Activated CD4-positive, alpha-beta T cell treated with anti-CD3 and anti-CD28 coated beads for 36 hours (primary cell): ENCODE measurements at places on chromosomes 12 and 14. TPM values are rescaled to one million over a fixed set of nuclear protein-coding genes. Genes with fewer than 3 reads are reported as not detected.

DNA sequence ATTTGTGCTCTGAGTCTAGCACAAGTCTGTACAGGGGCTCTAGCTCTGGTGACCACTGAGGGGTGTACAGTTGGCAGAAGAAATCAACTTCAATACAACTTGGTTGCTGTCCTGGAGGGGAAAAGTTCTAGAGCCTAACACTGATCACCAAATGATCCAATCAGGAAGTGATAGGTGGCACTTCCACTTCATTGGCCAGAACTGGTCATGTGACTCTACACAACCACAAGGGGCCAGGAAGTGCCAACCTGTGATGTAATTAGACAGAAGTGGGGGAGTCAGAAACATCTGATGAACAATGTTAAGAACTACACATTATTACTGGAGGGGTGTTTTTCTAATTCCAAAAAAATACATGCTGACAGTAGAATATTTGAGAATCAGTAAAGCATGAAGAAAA is 401.6 kb downstream of the VRK1 start:
- H3K27me3 ChIP-seq = peaks cover 1% of the 10 kb centered on the region
- H3K4me1 ChIP-seq = no peaks in the 10 kb centered on the region
- H3K4me3 ChIP-seq = no peak overlapping the region
- peak; percentile 13 for DNase-seq

WNT5B gene
- total RNA-seq = not detected

DNA sequence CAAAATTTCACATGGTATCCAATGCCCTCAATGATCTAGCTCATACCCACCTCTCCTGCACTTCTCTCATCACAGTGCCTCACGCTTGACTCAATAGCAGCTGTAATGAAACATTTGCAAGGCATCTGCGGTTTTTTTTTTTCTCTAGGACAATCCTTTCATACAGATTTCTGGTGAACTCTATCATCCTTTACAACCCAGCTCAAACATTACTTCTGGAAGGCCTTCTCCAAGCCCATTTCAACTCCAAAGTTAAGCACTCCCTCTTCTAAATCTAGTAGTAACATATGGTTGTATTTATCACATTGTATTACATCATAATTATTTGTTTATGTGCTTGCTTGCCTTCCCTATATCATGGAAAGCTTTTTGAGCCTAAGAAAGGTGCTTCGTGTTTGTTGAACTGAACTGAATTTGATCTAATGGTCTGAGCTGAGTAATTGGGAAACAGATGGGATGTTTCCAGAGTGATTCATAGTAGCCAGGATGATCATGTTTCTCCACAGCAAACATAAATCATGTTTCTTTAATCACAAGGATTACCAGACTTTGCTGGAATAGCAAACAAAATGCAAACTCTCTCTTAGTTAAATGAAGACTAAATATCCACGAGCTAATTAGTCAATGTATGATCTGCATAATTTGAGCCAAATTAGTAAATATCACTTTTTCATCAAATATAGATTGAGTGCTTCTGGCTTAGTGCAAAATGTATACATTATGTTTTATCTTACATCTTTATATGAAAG is 14.3 kb downstream of the CFL2 start:
- no peak for DNase-seq
- no peaks in the 10 kb centered on the region for H3K27me3 ChIP-seq
- no peaks in the 10 kb centered on the region for H3K36me3 ChIP-seq
- no peak overlapping the region for H3K27ac ChIP-seq
- H3K4me1 ChIP-seq = no peaks in the 10 kb centered on the region

SLC10A1 gene
- total RNA-seq = not detected

GRCh38 chr12:100672075-100672592 is 98.7 kb downstream of the GAS2L3 start:
- H3K4me1 ChIP-seq = no peaks in the 10 kb centered on the region
- no peak overlapping the region for H3K4me3 ChIP-seq
- DNase-seq = peak; percentile 60
- peaks cover 10% of the 10 kb centered on the region for H3K27me3 ChIP-seq
- no peak overlapping the region for H3K27ac ChIP-seq
